ENCODE measurements at places on chromosomes 16 and 17. TPM values are rescaled to one million over a fixed set of nuclear protein-coding genes. Genes with fewer than 3 reads are reported as not detected.

- peak; percentile 64 for DNase-seq
Measured at GRCh38 chr17:77465358-77466041, 324.7 kb downstream of the SEC14L1 start.

DNA sequence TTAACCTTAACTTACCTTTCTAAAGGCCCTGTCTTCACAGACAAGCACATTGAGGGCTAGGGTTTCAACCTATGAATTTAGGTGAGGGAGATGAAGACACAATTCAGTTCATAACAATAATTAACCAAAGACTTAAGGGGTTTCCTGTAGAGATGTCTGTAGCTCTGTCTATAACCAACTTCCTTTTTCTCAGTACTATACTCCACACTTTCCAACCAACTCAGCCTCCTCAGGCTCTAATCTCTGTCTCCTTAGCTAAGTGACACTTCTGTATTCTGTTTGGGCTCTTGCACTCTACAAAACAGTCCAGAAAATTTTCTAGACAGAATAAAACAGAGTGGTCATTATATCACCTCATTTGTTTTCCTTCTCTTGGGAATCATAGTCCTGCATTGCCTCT, 25.8 kb downstream of the CAPNS2 start:
- DNase-seq, result no peak

DNA sequence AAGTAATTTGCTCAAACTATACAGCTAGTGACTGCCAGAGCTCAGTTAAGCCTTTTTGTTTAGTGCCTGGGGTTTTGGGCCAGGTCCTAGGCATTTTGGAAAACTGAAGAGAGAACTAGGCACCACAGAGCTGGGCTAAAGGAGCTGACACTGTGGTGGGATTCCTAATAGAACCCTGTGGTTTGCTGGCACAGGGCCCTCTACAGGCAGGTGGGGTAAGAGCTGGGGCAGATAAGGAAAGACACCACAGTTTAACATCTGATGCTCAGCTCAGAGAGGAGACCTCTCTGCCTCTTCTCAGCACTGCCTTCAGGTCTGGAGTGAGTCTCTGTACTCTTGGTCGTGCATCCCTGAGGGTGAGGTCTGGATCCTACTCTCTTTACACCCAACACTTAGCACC, 121.2 kb downstream of the SNX11 start:
- DNase-seq, result no peak

- no peak for DNase-seq
Measured at GRCh38 chr17:31072186-31072585, 22.6 kb upstream of the NF1 start.

- no peak for DNase-seq
Measured at GRCh38 chr17:18176176-18176575, 7.5 kb upstream of the ALKBH5 start.

ACSM2B gene
- not detected for total RNA-seq

MYL11 gene
- total RNA-seq, result not detected

GSDMA gene
- not detected for total RNA-seq

Data from astrocyte (in vitro differentiated cells and primary cell).